ENCODE measurements at places on chromosomes 12 and 14. TPM values are rescaled to one million over a fixed set of nuclear protein-coding genes. Genes with fewer than 3 reads are reported as not detected.

DNA sequence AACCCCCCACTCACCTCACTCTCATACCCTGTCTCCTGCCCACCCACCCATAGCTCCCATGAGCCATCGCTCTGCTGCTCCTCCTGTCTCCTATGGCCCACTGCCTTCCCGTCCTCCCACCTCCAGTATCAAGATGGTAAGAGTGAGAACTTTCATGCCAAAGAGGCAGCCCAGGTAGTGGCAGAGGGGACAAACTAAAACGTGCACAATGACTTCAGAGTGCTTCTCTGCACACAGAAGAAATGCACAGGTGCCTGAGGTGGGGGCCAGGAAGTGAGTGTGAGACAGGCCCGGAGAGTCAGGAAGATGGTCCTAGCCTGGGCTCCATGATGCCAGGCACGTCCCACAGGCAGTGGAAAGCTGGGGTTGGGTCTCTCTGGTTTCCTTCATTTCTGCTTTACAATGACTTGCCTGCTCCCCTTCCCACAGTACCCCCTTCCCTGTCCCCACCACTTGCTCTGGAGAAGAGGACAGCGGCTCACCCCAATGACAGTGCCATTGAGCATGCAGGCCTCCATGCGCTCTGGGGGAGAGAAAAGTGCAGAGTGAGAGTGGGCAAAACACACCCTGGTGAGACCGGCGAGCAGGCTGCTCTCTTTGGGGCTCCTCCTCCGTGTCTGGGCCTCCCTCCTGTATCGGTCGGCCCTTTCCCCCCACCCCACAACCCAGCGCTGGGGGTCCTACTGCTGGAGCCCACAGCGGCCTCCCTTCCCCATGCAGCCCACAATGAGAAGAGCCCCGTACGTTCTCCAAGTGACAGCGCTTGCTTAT lies 22.8 kb upstream of the ANO2 start:
- no peak for DNase-seq
- H3K4me3 ChIP-seq: no peak overlapping the region
- H3K27me3 ChIP-seq: peaks cover 41% of the 10 kb centered on the region
- no peaks in the 10 kb centered on the region for H3K36me3 ChIP-seq

TMEM179 gene
- 7.3 TPM for total RNA-seq

- H3K27ac ChIP-seq: no peak overlapping the region
- no peak overlapping the region for H3K4me3 ChIP-seq
- no peak for DNase-seq
- peaks cover 4% of the 10 kb centered on the region for H3K36me3 ChIP-seq
- no peaks in the 10 kb centered on the region for H3K4me1 ChIP-seq
Observed at GRCh38 chr14:32618991-32619390, 289.9 kb downstream of the AKAP6 start.

GRCh38 chr14:23636317-23637211 lies at the start of gene DHRS2:
DHRS2 (plus strand) TSS chr14:23636364; CDS start chr14:23638865, 2,501 bp downstream.
- H3K27ac ChIP-seq: no peak within 1 kb of the TSS
- no peak for DNase-seq
- H3K27me3 ChIP-seq: no peaks in the 10 kb centered on the region
- no peak within 1 kb of the TSS for H3K4me3 ChIP-seq

DNA sequence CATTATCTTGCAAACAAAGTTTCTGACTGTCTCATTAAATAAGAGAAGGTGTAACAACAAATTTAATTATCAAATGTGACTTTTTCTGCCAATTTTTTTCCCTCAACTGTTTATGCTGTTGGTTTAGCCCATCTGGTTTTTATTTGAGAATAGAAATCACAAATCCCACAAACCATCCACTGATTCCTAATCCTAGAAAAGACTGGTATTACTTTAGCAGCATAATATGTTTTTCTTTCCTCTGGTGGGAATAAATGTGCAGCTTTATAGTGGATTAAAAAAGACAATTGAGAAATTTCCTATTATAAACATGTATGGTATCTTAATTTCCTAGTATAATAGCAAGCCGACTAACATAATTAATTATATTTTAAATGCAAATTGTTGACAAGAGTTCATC lies 257.9 kb upstream of the FOXN3 start:
- H3K27me3 ChIP-seq: no peaks in the 10 kb centered on the region
- DNase-seq: no peak
- no peak overlapping the region for H3K4me3 ChIP-seq
- H3K36me3 ChIP-seq: no peaks in the 10 kb centered on the region

Data from mesothelial cell of epicardium (in vitro differentiated cells).